ENCODE measurements at places on chromosomes 11 and 22. TPM values are rescaled to one million over a fixed set of nuclear protein-coding genes. Genes with fewer than 3 reads are reported as not detected.

SCUBE1 gene
- total RNA-seq, result 0.24 TPM

PKDREJ gene
- not detected for total RNA-seq

PHRF1 gene
- total RNA-seq, result 40.2 TPM

XKR3 gene
- total RNA-seq, result 0.17 TPM

OR8I2 gene
- total RNA-seq, result not detected

MMP8 gene
- 0.33 TPM for total RNA-seq

P2RX6 gene
- 0.39 TPM for total RNA-seq

CCDC87 gene
- total RNA-seq, result 1.1 TPM

KCNC1 gene
- 0.13 TPM for total RNA-seq

MYBPC3 gene
- not detected for total RNA-seq

PKP3 gene
- not detected for total RNA-seq

VPS11 gene
- 32.4 TPM for total RNA-seq

SH3BP1 gene
- total RNA-seq, result 22.7 TPM

TMEM191C gene
- 1.7 TPM for total RNA-seq

TRIM51 gene
- not detected for total RNA-seq

IL10RA gene
- total RNA-seq, result not detected

SEPTIN3 gene
- 3.6 TPM for total RNA-seq

F2 gene
- not detected for total RNA-seq

ADAMTS15 gene
- 0.99 TPM for total RNA-seq

SYT7 gene
- total RNA-seq, result 2.0 TPM

ETS1 gene
- 4.1 TPM for total RNA-seq

IGLL1 gene
- total RNA-seq, result not detected

DCHS1 gene
- total RNA-seq, result 20.1 TPM

ATXN10 gene
- total RNA-seq, result 294 TPM

MLC1 gene
- total RNA-seq, result 0.37 TPM

MMP13 gene
- total RNA-seq, result not detected

ELF5 gene
- not detected for total RNA-seq

OR2D2 gene
- not detected for total RNA-seq

DNAJB7 gene
- total RNA-seq, result not detected

PDE3B gene
- total RNA-seq, result 4.8 TPM

RTCB gene
- 123 TPM for total RNA-seq

RELA gene
- total RNA-seq, result 92.0 TPM
